ENCODE measurements at places on chromosomes 5 and 9. TPM values are rescaled to one million over a fixed set of nuclear protein-coding genes. Genes with fewer than 3 reads are reported as not detected.

GRCh38 chr9:119339056-119339455, 30.2 kb downstream of the BRINP1 start:
- H3K27ac ChIP-seq, result peak overlapping the region; percentile 25
- H3K36me3 ChIP-seq, result no peaks in the 10 kb centered on the region
- peaks cover 22% of the 10 kb centered on the region for H3K4me1 ChIP-seq
- H3K4me3 ChIP-seq, result no peak overlapping the region
- H3K27me3 ChIP-seq, result no peaks in the 10 kb centered on the region
- DNase-seq, result no peak

- H3K27me3 ChIP-seq, result no peaks in the 10 kb centered on the region
- no peak for DNase-seq
- H3K36me3 ChIP-seq, result peaks cover 15% of the 10 kb centered on the region
- peak overlapping the region; percentile 87 for H3K27ac ChIP-seq
- H3K4me3 ChIP-seq, result peak overlapping the region; percentile 67
Measured at GRCh38 chr9:34638138-34638445, 505 bp upstream of the SIGMAR1 start.

- no peak for DNase-seq
- H3K4me3 ChIP-seq, result no peak overlapping the region
Measured at GRCh38 chr5:146043722-146044121, 61.7 kb downstream of the PLAC8L1 start.

DNA sequence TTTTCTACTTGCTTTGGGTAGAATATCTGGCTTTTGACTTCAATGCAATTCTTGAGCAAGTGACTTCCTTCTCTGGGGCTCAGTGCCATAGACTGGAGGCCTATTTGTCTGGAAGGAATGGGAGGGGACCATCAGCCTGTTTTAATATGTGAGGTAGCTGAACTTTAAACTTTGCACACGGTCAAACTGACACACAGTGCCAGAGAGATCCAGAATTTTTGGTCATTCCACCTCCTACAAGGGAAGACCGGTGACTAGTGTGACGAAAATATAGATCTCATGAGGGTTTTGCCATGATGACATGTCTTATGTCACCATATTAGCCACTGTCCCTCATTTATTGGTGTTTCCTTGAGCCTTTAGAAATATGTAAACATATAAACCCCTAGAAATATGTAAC, 44.6 kb upstream of the ZSWIM6 start:
- H3K4me1 ChIP-seq, result no peaks in the 10 kb centered on the region
- no peaks in the 10 kb centered on the region for H3K36me3 ChIP-seq
- no peak overlapping the region for H3K27ac ChIP-seq
- no peak overlapping the region for H3K4me3 ChIP-seq
- no peaks in the 10 kb centered on the region for H3K27me3 ChIP-seq

GRCh38 chr9:131226226-131226625, 50.1 kb downstream of the FAM78A start:
- H3K4me1 ChIP-seq, result peaks cover 17% of the 10 kb centered on the region
- no peak for DNase-seq
- H3K27ac ChIP-seq, result no peak overlapping the region
- H3K36me3 ChIP-seq, result peaks cover 25% of the 10 kb centered on the region

The TRPM6 gene
- total RNA-seq, result 2.2 TPM

DNA sequence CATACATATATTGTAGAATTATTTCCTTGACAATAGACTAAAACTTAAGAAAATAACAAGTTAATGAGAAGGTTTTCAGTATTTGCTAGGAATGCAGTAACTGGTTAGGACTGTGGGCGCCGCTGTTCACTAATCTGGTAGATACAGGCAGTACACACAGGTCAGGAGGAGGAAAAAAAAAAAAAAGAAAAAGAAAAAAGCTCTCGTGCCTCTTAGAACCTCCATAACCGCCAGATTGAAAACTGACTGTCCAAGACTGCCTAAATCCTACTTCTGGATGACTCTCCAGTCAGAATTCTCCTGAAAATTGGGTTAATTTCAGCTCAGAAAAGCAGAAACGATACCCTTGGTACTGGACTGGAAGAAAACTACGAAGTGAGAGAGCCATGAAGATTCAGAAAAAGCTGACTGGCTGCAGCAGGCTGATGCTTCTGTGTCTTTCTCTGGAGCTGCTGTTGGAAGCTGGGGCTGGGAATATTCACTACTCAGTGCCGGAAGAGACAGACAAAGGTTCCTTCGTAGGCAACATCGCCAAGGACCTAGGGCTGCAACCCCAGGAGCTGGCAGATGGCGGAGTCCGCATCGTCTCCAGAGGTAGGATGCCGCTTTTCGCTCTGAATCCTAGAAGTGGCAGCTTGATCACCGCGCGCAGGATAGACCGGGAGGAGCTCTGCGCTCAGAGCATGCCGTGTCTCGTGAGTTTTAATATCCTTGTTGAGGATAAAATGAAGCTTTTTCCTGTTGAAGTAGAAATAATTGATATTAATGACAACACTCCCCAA, at the start of gene PCDHGA1:
Gene PCDHGA1, plus strand, starts transcription at position 216 of the 782 bp plus-strand sequence.
- no peak within 1 kb of the TSS for H3K4me3 ChIP-seq
- H3K4me1 ChIP-seq, result no peaks in the 10 kb centered on the region
- no peak within 1 kb of the TSS for H3K27ac ChIP-seq
- no peak for DNase-seq

GRCh38 chr5:171537070-171537849, 117.8 kb downstream of the FGF18 start:
- no peaks in the 10 kb centered on the region for H3K4me1 ChIP-seq
- no peak overlapping the region for H3K4me3 ChIP-seq
- no peaks in the 10 kb centered on the region for H3K36me3 ChIP-seq
- no peak overlapping the region for H3K27ac ChIP-seq

DNA sequence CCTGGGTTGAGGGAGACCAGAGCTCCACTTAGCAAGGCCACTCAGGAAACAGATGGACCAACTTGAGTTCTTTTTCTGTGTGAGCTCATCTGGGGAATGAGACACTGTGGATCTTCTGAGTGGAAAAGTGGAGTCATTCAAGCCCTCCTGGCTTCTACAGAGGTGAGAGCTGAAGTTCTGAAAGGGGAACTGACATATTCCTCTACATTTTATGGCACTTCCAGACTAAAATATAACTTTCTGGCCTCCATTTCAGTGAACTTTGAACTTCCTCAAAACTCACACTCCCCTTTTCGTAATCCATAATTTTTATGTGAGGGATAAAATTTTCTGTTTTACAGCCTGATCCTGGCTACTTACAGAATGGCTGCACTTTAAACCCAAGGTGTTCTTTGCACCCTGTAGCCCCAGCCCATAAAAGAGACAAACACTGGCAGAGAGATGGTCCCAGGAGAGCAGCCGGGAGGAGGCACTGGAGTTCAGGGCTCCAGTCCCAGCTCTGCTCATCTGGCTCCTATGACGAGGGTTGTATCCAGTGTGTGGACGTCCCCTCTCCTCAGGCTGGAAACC, 10.8 kb downstream of the SPAAR start:
- no peak for DNase-seq
- no peak overlapping the region for H3K27ac ChIP-seq
- H3K27me3 ChIP-seq, result no peaks in the 10 kb centered on the region
- no peak overlapping the region for H3K4me3 ChIP-seq

DNA sequence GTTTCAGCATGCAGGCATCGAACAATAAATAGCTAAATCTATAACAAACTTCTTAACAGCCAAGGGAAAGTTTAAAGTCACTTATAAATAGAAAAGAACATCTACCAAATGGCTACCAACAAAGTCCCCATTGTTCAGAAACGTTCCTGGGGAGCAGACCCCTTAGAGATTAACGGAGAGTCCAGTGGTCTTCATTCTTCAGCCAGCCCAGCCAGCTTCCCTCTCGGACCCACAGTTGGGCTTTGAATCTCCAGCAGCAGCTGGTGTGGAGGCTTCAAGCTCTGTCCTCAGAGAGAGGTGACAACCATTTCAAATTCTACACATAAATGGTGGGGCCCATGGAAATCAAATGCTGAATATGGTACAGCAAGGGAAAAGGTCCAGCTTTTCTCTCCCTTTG, 11.2 kb downstream of the ENC1 start:
- no peaks in the 10 kb centered on the region for H3K27me3 ChIP-seq
- peak overlapping the region; percentile 33 for H3K27ac ChIP-seq
- DNase-seq, result no peak
- peaks cover 5% of the 10 kb centered on the region for H3K36me3 ChIP-seq

DNA sequence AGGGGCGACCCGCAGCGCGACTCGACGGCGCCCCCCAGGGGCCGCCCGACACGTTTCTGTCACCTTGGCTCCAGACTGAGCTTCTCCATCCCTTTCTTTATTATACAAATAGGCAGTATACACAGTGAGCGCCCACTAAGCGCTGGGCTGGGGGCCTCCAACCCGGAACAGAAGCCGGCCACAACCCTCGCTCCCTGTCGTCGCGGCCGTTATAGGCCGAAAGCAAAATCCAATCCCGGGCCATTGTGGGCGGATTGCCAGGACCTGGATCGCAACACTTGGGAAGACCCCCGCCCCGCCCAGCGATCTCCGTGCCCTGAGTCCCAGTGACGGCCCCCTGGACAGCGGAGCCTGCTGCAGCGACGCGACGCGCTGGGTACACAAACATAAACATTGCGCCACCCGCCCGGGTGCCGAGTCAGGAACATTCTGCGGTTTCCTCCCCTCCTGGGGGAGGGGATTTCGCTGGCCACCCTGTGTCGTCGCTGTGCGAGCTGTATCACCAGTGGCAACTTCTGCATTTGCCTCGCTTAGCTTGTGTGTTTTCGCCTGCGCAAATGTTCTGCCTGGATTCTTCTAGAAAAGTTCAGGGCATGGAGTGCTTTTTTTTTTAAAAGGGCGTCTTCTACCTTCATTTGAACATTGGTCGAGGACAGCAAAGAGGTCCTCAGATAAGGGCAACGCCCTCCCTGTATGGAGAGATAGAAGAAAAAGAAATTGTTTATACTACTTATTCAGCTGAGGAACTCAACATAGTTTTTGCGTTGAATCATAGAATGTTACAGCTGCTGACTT, 1.3 kb upstream of the DUSP1 start:
- peak overlapping the region; percentile 48 for H3K4me3 ChIP-seq
- H3K27ac ChIP-seq, result peak overlapping the region; percentile 99
- peaks cover 16% of the 10 kb centered on the region for H3K36me3 ChIP-seq
- no peaks in the 10 kb centered on the region for H3K27me3 ChIP-seq

DNA sequence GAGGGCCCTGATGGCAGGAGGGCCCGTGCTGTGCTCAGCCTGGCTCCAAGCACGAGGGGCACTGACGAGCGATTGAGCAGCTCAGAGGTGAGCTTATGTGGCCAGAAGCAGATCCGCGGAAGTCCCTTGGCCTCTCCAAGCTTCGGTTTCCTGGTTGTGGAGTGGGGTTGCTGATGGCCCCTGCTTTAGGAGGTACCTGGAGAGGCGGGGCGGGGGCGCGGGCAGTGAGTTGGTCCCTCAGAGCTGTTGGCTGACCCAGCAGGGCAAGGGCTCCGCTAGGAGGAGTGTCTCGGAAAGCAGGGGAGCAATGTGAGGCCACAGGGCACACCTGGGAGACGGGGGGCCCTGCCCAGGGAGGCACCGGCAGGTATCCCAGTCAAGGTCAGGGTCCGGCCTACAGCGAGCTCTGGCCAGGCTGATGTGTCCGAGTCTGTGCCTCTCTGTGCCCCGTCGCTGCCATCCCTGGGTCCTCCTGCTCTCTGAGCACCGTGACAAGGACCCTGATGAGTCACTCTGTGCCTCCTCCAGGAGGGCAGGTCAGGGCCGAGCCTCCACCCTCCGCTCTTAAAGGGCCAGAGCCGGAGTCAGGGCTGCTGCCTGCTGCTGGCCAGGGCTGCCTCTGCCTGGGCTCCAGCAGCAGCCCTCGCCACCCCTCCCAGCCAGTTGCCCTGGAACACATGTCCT, 14.8 kb downstream of the NCS1 start:
- no peak overlapping the region for H3K27ac ChIP-seq
- H3K27me3 ChIP-seq, result no peaks in the 10 kb centered on the region
- no peak for DNase-seq
- H3K36me3 ChIP-seq, result peaks cover 48% of the 10 kb centered on the region
- no peak overlapping the region for H3K4me3 ChIP-seq
- H3K4me1 ChIP-seq, result peaks cover 66% of the 10 kb centered on the region

- peaks cover under 1% of the 10 kb centered on the region for H3K27me3 ChIP-seq
- H3K4me1 ChIP-seq, result peaks cover under 1% of the 10 kb centered on the region
- no peak overlapping the region for H3K4me3 ChIP-seq
- peak; percentile 31 for DNase-seq
- no peaks in the 10 kb centered on the region for H3K36me3 ChIP-seq
Measured at GRCh38 chr5:109455598-109456096, 45.9 kb upstream of the PJA2 start.

- no peaks in the 10 kb centered on the region for H3K27me3 ChIP-seq
- no peak overlapping the region for H3K27ac ChIP-seq
- peaks cover 2% of the 10 kb centered on the region for H3K36me3 ChIP-seq
Measured at GRCh38 chr5:168118042-168118668, 173.3 kb upstream of the WWC1 start.

DNA sequence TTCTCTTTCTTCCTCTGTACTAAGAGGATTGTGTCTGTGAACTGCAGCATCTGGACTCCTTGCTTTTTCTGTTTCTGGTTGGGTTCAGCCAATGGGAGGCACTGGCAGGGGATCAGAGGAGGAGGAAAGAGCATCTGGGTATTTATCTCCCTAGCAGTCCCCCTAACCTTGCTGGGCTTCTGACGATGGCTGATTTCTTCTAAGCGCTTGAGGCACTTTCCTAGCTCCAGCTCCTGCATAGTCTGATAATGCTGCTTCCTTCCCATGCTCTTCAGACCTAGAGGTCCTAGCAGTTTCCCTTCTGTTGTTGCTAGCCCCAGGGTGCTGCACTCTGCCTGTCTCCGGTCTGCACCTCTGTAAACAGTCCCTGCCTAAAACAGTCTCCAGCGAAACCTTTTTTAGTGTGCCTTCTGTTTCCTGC, 225.1 kb downstream of the PDZD2 start:
- no peak overlapping the region for H3K27ac ChIP-seq
- no peak for DNase-seq
- H3K4me3 ChIP-seq, result no peak overlapping the region
- H3K27me3 ChIP-seq, result no peaks in the 10 kb centered on the region
- peaks cover 14% of the 10 kb centered on the region for H3K4me1 ChIP-seq

- peaks cover 52% of the 10 kb centered on the region for H3K36me3 ChIP-seq
- H3K27me3 ChIP-seq, result no peaks in the 10 kb centered on the region
- H3K27ac ChIP-seq, result no peak overlapping the region
Measured at GRCh38 chr9:133813749-133814585, 75.8 kb upstream of the SARDH start.

DNA sequence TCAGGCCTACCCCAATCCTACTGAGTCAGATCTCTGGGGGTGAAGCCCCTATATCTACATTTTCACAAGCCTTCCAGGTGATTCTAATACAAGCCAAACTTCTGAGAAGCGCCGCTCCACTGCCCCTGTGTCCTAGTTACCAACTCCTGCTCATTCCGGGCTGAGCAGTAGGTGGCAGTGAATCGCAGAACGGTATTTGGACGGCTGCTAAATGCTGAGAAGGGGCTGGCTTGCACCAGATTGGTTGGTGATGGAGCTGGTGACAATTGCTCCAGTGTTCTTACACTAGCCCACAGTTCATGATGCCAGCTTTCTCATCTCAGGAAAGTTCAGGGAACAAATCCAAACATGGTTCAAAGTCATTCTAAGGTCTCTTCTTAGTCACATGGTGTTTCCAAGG, 31.1 kb upstream of the FGF1 start:
- peaks cover 30% of the 10 kb centered on the region for H3K4me1 ChIP-seq
- H3K36me3 ChIP-seq, result no peaks in the 10 kb centered on the region
- no peak overlapping the region for H3K4me3 ChIP-seq
- DNase-seq, result peak; percentile 86
- H3K27ac ChIP-seq, result no peak overlapping the region
- no peaks in the 10 kb centered on the region for H3K27me3 ChIP-seq

- H3K27ac ChIP-seq, result no peak overlapping the region
- H3K27me3 ChIP-seq, result no peaks in the 10 kb centered on the region
- H3K4me3 ChIP-seq, result no peak overlapping the region
Measured at GRCh38 chr5:173916233-173916632, 28.1 kb downstream of the CPEB4 start.

The C9 gene
- total RNA-seq, result 0.10 TPM

GRCh38 chr5:157233515-157233914, 32.4 kb upstream of the CYFIP2 start:
- no peak overlapping the region for H3K4me3 ChIP-seq
- H3K27me3 ChIP-seq, result no peaks in the 10 kb centered on the region
- no peaks in the 10 kb centered on the region for H3K4me1 ChIP-seq
- DNase-seq, result no peak
- H3K27ac ChIP-seq, result no peak overlapping the region
- H3K36me3 ChIP-seq, result no peaks in the 10 kb centered on the region

Measured in spinal cord (tissue), 10 donors.